ENCODE measurements at places on chromosomes 12 and 14. TPM values are rescaled to one million over a fixed set of nuclear protein-coding genes. Genes with fewer than 3 reads are reported as not detected.

DNA sequence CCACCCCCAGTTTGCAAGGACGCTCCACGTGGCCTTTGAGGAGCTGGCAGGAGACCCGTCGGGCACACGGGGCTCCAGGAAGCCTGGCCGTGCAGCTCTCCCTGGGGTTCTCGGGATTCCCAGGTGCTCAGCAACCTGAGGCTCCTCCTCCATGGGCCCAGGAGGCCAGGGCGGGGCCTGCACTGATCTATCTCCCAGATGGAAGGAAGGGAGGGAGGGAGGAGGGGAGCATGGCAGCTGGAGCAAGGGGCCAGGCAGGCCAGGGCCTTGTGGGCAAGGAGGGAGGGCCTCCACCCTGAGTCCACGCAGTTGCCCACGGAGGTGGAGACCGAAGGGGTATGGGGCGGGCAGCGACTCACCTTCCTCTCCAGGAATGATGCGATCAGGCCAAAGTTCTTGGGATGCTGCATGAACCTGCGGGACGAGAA, 127.3 kb downstream of the RFLNA start:
- no peak for DNase-seq
- H3K36me3 ChIP-seq = peaks cover 21% of the 10 kb centered on the region
- H3K4me1 ChIP-seq = peaks cover 19% of the 10 kb centered on the region
- peak overlapping the region; percentile 46 for H3K27ac ChIP-seq
- H3K27me3 ChIP-seq = no peaks in the 10 kb centered on the region

DNA sequence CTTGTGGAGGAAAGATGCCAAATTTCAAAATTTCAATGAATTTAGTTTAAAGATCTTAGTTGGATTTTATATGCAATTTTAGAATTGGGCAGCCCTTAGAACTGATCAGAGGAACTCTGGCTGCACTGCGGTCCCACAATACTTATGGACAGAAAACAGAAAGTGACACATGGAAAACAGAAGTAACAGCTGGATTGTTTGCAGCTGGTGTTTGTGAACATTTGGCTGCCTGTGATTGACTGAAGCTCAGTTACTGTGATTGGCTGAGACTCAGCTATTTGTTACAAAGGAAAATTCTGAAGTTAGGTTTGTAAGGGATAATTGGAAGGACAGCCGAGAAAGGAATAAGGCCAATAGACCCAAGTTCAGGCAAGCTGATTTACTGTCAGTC, 10.0 kb upstream of the KRT86 start:
- no peaks in the 10 kb centered on the region for H3K27me3 ChIP-seq
- no peak overlapping the region for H3K4me3 ChIP-seq
- no peaks in the 10 kb centered on the region for H3K36me3 ChIP-seq
- no peak overlapping the region for H3K27ac ChIP-seq
- H3K4me1 ChIP-seq = no peaks in the 10 kb centered on the region

Gene PAX9
- total RNA-seq = not detected

GRCh38 chr12:57105011-57105753, 6.0 kb downstream of the STAT6 start:
- no peak overlapping the region for H3K4me3 ChIP-seq
- no peak for DNase-seq
- no peaks in the 10 kb centered on the region for H3K4me1 ChIP-seq
- H3K27me3 ChIP-seq = no peaks in the 10 kb centered on the region
- H3K27ac ChIP-seq = no peak overlapping the region

Gene KIF5A
- not detected for total RNA-seq

- DNase-seq = no peak
- no peaks in the 10 kb centered on the region for H3K36me3 ChIP-seq
- H3K27me3 ChIP-seq = no peaks in the 10 kb centered on the region
- peak overlapping the region; percentile 29 for H3K27ac ChIP-seq
- no peak overlapping the region for H3K4me3 ChIP-seq
Observed at GRCh38 chr14:89304972-89305703, 111.9 kb downstream of the FOXN3 start.

- DNase-seq = no peak
- no peak overlapping the region for H3K4me3 ChIP-seq
- no peaks in the 10 kb centered on the region for H3K27me3 ChIP-seq
- no peak overlapping the region for H3K27ac ChIP-seq
Observed at GRCh38 chr14:78254911-78255461, 84.8 kb downstream of the NRXN3 start.

Measured in right lobe of liver (tissue), 6 donors.